ENCODE measurements at places on chromosomes 1 and 21.

- no peak for DNase-seq
Measured at GRCh38 chr1:197140121-197140520, 6.3 kb downstream of the ASPM start.

- DNase-seq, result no peak
Measured at GRCh38 chr1:111204983-111205713, 4.7 kb upstream of the DENND2D start.

- DNase-seq, result no peak
Measured at GRCh38 chr1:9838946-9839345, 15.2 kb upstream of the CLSTN1 start.

GRCh38 chr1:76003946-76004345 lies 70.6 kb upstream of the ST6GALNAC3 start:
- DNase-seq, result no peak

- DNase-seq, result no peak
Measured at GRCh38 chr1:93816970-93817678, 61.9 kb downstream of the DNTTIP2 start.

DNA sequence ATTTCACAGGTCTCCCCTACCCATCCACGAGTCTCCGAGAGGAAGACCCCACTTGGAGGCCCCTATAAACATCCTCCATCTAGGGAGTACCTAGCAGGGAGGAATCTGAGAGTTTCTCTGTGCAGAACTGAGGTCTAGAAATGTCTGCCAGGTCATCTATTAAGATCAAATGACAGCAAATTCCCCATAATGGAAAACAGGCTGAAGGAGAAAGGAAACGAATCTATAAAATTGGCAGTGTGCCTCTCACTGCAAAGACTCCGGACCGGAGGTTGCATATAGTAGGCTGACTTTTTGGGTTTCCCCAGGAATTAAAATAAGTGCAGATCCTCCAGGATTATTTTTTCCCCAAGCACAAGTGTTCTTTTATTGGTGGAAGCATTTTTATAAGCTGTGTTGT lies 57.7 kb downstream of the NMNAT2 start:
- no peak for DNase-seq

DNA sequence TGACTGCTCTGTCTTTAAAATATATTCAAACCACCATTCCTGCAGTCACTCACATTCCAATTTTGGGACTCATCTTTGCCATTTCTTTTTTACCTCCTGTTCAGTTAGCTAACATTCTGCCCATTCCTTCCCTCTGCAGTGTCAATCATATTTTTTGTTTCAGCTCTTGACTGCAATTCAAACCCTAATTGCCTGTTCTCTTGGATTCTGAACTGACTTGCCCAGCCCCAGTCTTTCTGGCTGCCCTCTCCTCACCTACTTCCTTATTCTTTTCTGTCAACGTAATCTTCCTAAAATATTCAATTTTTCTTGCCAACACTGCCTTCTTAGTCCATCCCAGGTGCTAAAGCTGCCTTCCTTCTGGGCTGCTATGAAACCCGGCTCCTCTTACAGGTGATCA lies 6.1 kb downstream of the PRDM2 start:
- DNase-seq, result no peak

DNA sequence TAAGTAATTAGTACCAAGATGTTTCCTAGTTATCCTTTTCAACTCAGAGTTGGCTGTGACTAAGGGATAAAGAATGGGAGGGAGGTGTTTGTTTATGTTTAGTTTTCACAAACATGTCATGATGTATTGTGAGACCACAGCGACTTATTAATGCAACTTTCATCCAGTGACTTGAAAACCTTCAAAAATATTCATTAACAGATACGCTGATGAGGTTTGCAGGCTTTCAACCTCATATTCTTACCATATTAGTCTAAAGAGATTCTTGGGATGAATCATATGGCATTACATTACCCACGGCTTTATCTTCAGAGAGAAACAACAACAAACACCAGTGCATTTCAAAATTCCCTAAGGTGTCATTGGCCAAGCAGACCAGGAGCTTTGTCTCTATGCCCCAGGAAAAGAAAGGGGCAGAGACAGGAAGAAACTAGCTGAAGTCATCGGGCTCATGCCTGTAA lies 36.4 kb downstream of the PALMD start:
- no peak for DNase-seq

DNA sequence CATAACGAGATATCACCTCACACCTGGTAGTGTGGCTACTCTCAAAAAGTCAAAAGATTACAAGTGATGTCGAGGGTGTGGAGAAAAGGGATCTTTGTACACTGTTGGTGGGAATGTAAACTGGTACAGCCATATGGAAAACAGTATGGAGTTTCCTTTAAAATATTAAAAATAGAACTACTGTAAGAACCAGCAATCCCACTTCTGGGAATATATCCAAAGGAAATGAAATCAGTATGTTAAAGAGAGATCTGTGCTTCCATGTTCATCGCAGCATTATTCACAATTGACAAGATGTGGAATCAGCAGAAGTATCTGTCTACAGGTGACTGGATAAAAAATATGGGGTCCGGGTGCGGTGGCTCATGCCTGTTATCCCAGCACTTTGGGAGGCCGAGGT lies 7.6 kb upstream of the PIK3C2B start:
- no peak for DNase-seq

GRCh38 chr1:240363315-240363714 lies 248.6 kb downstream of the GREM2 start:
- DNase-seq, result no peak

- no peak for DNase-seq
Measured at GRCh38 chr21:37259426-37259825, 7.7 kb downstream of the VPS26C start.

DNA sequence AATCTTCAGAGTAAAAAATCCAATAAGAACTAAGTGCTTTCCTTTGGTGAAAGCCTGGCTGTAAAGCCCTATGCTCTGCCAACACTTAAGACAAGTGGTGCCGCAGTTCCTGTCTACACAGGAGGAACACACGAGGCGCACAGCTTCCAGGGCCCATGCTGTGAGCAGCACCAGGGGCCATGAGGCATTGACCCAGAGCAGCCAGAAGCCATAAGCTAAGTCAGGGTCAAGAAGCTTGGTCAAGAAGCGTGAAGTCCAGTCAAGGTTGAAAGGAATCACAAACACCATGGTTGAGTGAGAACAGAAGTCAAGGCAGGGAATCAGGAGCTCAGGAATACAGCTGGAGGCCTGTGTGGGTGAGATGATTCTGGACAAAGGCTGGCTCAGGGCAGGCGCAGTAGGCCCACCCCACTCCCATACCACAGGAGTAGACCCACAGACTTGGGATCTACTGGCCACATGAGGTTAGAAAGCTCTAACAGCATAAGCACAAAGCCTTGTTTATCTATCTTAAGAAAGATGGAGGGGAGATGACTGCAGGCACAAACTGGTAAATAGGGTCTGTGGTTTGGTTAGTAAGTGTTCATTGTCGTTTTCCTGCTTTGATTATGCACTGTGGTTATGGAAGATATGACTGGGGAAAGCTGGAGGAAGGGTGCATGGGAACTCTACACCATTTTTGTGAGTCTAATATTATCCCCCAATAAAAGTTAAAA lies 42.9 kb upstream of the RCAN3 start:
- no peak for DNase-seq

- no peak for DNase-seq
Measured at GRCh38 chr1:26537951-26538352, 8.4 kb downstream of the RPS6KA1 start.

DNA sequence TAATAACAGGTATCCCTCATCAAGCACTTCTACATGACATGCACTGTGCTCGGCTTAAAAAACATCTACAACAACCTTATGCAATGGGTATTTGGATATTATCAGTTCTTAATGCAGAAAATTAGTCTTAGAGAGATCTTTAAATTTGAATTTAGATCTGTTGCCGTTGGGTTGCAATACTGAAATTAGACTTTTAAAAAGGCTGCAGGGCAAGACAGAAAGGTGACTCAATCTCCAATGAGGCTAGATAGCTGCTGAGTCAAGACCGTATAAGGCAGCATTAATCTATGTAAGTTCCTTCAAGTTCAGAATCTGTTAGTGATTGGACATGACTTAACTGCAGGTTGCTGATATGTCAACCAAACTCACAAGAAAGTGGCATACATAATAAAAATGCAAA lies 37.3 kb downstream of the OLFM3 start:
- DNase-seq, result no peak

DNA sequence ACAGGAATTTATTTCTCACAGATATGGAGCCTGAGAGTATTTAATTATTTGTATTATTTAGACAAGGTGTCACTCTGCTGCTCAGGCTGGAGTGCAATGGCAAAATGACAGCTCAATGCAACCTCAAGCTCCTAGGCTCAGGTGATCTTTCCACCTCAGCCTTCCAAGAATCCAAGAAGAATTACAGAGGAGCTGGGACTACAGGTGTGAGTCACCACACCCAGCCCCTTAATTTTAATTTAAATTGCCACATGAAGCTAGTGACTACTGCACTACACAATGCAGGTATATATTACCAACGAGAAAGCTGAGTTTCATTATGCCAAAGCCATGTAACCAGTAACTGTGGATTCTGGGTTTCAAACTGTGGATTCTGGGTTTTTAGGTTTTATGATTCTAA lies 2.1 kb downstream of the KHDC4 start:
- DNase-seq, result no peak

DNA sequence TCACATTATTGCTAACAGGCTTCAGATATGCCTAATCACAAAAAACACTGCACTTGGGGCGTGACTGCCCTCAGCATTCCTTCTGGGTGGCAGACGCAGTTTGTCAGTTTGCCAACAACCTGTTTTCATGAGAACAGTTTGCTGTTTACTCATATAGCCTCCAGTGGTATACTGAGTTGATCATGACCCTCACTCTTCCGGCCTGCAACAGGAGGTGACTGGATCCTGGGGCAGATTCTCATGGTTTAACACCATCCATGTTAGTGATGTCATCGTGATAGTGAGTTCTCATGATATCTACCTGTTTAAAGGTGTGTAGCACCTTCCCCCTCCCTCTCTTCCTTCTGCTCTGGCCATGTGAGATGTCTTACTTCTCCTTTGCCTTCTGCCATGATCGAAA lies 555.2 kb downstream of the PLPP3 start:
- no peak for DNase-seq

DNA sequence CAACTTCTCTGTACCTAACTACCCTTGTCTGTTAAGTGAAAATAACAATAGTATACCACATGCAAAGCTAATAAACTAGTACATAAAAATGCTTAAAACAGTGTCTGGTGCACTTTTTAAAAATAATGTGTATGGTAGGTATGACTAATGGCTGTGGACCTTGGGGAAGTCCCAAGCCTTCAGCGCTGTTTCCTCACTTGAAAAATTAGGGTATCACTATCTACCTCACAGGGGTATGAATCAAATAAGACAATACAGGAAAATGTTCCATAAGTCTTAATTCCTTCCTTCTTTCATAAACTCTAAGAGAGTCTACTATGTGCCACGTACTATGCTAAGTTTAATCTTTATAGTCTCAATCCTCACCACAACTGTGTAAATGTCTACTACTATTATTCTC lies 32.0 kb downstream of the EGLN1 start:
- DNase-seq, result no peak

GRCh38 chr1:16913181-16913832 lies 8.4 kb upstream of the CROCC start:
- DNase-seq, result no peak

GRCh38 chr1:155011437-155012025 lies 8.9 kb downstream of the ZBTB7B start:
- no peak for DNase-seq

GRCh38 chr1:153203130-153203529 lies at the start of gene LELP1:
Gene LELP1, plus strand, starts transcription at chr1:153203430. Its CDS starts 1,278 bp downstream, at chr1:153204708.
- DNase-seq, result no peak

- DNase-seq, result no peak
Measured at GRCh38 chr1:62444701-62445100, 7.9 kb downstream of the USP1 start.

DNA sequence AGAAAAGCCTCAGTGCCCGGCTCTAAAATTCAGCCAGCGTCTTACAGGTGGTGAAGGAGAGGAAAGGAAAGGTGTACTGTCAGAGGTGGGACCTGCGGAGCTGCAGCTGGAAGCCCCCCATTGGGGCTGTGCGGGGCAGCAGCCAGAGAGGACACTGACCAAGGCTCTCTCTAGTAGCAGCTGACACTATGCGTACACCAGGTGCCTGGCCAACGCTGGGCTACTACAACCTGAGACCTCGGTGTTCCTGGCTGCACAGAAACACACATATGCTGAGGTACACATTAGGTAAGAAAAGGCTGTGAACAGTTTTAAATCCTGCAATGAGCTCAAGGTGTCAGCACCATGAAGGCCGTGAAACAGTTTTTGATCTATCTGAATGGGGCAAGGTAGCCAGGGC lies 55.5 kb upstream of the EDN2 start:
- DNase-seq, result no peak

DNA sequence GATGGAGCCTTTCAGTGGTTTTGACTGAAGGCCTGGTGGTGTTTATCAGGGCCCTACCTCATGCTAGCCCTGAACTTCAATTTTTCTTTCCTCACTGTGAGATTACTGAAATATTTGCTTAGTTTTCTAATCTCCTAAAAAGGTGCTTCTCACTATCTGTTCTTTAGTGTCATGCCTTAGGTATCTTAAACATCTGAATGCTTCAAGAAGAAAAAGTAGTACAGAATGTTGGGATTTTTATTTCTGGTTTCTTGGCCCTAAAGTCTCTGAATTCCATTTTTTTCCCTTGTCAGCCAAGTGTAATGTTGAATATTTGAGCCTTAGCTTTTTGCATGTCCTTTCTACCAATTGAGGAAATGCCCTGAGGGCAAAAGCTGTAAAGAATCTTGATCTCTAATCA lies 47.9 kb upstream of the PRKACB start:
- no peak for DNase-seq

GRCh38 chr1:154468535-154469250 lies 33.3 kb upstream of the TDRD10 start:
- DNase-seq, result no peak

DNA sequence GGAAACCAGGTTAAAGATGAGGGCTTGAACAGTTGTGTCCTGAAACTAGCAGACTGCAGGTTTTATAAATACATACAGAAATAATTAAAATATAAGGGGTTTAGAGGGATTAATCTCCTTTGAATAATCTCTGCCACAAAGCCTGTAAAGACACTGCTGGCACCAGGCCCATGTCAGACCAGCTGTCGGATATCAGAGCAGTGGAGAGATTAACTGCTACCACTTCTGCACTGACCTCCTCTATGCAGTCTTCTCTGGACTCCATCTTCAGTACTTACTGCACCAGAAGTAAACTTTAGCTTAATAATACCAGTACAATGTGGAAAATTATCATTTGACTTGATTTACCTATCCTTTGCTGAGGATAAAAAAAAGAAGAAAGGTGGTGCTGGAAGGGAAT lies 128.6 kb downstream of the LHX4 start:
- DNase-seq, result peak; percentile 83

GRCh38 chr1:70438529-70438928 lies 27.5 kb downstream of the CTH start:
- no peak for DNase-seq

- no peak for DNase-seq
Measured at GRCh38 chr1:183467687-183468086, 4.6 kb upstream of the SMG7 start.

GRCh38 chr1:38991638-38992411 lies 749 bp downstream of the AKIRIN1 start:
- DNase-seq, result peak; percentile 44

DNA sequence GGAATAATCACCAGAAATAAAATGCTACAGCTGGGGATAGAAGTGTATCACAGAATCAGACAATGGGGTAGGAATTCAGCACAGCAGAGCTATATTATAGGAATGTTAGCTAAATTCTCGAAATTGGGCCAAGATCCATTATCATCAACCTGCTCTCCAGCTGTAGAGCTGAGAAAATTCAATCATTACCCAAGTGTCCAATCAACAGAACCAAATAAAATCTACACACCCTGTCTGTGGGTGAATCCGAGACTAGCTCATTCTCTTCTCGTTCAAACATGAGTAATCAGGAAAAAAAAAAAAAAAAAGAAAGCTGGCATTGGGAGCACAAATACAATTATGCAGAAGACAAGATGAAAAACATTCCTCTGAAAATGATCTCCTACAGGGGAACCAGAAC lies 119.2 kb downstream of the CDC7 start:
- no peak for DNase-seq
